ENCODE measurements at places on chromosomes 4 and X.

DNA sequence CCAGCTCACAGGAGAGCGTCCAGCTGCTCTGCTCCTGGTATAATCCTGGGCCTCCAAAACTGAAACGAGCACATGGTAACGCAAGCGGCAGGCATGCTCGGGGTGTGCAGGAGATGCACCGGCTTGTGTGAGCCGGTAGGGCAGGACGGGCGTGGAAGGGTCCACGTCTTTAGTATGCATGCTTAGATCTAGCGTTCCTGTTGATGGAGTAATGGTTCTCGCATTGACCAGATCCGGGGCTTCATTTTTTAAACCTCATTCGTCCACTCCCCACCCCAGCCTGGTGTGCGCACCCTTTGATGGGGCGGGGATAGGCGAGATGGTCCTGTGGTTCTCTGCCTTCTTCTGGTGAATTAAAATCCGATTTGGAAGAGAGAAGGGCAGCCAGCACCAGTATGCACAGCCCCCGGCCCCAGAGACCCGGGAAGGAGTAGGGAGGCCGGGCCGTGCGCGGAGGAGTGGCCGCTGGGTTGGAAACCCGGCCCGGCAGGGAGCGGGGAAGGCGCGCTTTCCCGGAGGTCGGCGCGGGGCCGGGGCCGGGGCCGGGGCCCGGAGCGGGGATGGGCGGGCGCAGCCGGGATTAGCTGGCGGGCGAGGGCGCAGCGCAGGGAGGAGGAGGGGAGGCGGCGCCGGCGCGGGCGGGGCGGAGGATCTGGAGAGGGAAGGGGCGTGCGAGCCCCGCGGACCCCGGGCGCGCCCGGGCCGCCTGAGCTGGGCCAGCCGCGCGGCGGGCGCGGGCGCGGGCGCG lies 39.9 kb downstream of the FAM149A start:
- DNase-seq: no peak

DNA sequence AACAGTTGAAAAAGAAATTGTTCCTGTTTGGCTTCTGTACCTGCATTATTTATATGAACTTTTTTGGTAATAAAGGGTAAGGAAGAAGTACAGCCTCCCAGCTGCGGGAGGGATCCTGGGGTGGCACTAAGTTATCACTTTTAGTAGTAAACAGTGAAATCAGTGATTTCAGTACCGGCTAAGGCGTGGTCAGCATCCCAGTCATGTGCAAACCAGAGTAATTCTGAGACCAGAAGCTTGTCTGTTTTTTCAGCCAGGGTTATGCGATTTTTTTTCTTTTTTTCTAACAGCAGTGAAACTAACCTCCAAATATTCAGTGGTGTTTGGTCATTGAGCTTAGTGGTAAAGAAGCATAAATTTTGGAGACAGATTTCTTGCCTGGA lies 3.3 kb downstream of the EGF start:
- DNase-seq: no peak

GRCh38 chrX:86061407-86061806 lies 14.0 kb upstream of the CHM start:
- no peak for DNase-seq

DNA sequence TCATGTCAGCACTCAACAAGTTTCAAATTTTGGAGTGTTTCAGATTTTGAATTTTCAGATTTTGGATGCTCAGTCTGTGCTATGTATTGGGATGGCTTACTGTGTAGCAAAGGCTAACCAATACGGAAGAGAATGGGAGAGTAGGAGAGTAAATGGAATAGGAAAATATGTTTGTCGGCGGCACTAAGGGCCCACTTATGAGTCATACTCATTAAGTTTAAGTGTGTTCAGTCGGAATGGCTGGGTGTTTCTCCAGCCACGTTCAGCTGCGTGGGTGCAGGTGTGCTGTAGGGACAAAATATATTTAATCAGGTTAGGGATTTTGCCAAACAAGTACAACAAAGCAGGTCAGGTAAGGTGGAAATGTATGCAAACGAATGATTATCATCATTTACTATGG lies 13.6 kb downstream of the FTHL17 start:
- no peak for DNase-seq

- no peak for DNase-seq
These were observed 415.0 kb downstream of the CFAP47 start for GRCh38 chrX:36334572-36334971.

GRCh38 chr4:27414887-27415731 lies 554.5 kb downstream of the STIM2 start:
- no peak for DNase-seq

GRCh38 chr4:108840426-108840975 lies 77.6 kb upstream of the ETNPPL start:
- no peak for DNase-seq

DNA sequence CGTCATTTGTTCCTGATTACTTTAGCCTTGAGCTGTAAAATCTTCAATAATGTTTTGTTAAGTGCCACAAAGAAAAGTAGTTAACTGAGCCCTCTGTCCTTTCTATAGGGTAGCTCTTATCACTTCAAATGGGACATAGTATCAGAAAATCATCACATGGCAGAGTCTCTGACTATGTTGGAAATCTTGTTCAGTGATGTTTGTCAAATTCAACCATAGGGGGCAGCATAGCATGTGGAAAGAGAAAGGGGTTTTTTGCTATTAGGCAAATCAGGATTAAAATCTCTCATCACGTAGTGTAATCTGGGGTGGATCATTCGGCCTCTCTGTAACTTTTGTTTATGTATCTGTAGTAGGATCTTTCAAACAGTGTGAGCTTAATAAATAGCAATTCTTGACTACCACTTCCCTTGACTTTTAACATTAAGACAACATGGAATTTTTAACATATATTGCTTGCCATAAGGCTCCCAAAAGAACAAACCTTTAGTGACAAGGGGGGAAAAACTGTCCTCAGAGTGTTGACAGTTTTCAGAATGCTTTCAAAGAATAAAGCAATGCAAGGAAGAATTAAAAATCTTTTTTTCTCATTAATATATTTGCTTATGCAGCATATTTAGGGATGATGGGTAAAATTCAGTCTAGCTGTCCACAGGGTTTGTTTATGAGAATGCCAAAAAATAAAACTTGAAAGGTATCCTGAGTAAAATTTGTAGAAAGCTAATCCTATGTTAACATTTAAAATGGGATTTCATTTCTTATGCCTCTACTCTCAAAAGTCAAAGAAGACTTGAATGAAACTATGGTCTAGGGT lies 127.2 kb downstream of the FBXW7 start:
- no peak for DNase-seq

GRCh38 chr4:22454955-22455354 lies 60.9 kb downstream of the ADGRA3 start:
- no peak for DNase-seq

- no peak for DNase-seq
These were observed 237.2 kb downstream of the FAT4 start for GRCh38 chr4:125551967-125552366.

GRCh38 chrX:123755107-123755506 lies 22.3 kb upstream of the THOC2 start:
- no peak for DNase-seq

GRCh38 chr4:125091-125771 lies 930 bp downstream of the ZNF718 start:
- DNase-seq: peak; percentile 31

GRCh38 chr4:152106781-152107321 lies 346.0 kb upstream of the GATB start:
- DNase-seq: no peak

DNA sequence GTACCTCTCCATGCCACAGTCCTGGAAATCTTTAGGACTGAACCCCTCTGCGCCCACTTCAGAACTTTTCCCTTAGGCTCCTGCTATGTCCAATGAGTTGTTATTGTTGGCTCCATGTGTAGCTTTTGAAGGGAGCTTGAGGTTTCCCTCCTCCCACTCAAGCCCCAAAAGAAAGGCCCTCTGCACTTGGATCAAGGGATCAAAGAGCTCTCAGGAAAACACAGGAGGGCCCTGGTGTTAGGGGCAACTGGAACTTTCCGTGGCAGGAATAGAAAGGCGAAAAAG lies 135.0 kb downstream of the RASL11B start:
- no peak for DNase-seq

GRCh38 chr4:147052361-147052760 lies 106.7 kb upstream of the TTC29 start:
- DNase-seq: no peak

DNA sequence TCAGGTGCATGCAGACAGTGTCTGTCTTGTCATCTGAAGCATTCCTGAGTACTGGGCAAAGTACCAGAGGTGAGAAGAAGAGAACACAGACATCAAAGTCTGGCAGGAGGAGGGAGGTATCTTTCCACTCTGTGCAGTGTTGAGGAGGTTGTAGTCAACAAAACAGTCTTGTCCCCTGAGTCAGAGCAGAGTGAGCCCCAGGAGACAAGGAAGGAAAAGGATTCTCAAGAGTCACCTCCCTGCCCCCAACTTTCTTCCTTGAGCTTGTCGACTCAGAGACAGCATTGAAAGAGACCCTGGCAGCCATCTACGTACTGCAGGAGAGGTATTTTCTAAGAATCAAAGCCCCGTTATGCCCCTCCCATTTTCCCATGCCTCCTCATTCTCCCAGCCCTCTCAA lies 4.4 kb upstream of the SRPX start:
- DNase-seq: no peak

DNA sequence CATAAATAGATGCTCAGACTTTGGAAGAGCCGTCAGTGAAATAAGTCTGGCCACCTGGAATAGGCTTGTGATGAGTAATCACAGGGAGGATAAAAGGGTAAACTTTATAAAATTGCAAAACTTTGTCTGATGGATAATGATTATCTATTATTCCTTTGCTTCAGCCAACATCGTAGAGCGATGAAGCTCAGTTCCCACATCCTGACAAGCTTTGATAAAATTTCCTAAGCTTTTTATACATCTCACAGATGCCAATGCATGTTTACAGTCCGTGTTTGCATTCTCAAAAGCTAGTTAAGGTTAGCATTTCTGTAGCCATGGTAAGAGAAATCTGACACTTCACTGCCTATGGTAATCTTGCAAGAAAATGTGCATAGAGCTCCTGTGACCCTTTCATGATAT lies 15.4 kb upstream of the UGDH start:
- no peak for DNase-seq

DNA sequence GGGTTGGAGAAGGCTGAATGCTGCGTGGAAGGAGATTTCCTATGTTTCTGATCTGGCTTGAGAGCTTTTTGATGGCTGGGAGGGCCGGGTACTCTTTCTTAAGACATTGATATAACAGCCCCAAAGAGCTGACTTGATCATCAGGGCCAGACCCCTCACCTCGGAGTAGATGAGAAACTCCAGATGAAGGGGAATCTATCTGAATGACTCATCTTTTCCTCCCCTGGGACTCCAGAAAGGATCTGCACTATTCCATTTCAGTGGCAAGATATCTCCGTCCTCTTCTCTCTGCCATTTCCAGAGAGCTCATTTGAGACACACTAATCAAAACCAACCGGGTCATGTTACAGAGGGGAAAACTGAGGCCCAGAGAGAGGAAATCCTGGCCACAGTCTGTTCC lies 92.9 kb upstream of the MSX1 start:
- DNase-seq: no peak

GRCh38 chr4:29311247-29311646 lies 1408.9 kb upstream of the PCDH7 start:
- no peak for DNase-seq

- DNase-seq: no peak
These were observed 636.5 kb upstream of the SLIT2 start for GRCh38 chr4:19615086-19615689.

DNA sequence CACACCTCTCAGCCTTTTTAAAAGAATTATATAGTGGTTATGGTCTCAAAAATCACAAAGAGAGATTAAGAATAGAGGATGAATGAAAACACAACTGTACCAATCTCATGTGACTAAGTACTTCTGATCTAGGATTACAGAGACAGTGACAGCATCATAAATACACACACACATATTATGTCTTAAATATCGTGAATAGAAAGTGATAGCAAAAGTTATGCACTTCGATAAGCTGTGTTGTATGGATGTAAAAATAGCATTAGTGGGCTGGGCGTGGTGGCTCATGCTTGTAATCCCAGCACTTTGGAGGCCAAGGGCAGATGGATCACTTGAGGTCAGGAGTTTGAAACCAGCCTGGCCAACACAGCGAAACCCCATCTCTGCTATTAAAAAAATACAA lies 25.0 kb downstream of the GYPA start:
- DNase-seq: no peak

DNA sequence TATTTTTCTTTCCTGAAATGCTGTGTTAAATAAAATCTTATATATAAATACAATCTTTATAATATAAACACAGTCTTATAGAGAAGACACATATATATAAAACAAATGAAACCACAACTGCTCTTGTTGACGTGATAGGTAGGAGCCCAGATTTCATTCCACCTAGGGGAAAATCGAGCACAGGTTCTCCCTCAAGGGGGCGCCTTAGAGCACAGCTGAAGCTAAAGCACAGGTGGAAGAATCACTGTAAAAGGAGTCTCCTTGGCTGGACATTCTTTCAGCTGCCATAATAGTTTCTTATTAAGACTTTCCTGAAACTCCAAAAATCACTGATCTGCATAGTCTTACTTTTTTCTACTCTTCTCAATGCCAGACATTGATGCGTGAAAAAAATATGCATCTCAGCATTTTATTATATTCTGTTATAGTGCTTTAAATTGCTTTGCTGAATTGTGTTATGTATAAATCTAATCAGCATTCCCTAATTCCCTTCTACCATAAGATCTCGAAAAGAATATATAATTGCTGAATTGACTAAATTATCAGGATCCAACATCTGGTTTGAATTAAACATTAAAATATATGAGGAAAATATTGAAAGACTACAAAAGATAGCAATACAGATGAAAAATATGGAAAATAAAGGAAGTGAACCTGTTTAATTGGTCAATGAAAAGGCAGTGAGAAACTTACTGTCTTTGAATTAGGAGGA lies 25.5 kb upstream of the RXFP1 start:
- peak; percentile 23 for DNase-seq

DNA sequence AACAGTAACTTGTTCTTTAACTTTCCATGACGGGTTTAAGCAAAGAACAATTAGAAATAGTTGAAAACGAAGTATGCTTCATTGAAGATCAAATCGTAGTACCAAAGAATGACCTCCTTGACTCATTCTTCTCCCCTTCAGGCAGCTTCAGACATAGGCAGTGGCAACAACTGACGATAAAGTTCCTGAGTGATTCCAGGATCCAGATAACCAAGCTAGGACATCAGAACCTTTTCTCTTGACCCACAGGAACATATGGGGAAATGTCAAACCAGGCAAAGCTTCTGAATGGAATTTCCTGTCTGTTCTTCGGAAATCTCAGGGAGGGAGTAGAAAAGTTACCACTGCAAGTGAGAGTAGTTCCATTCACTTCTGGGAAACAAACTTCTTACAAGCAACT lies 74.2 kb downstream of the HS3ST1 start:
- no peak for DNase-seq

DNA sequence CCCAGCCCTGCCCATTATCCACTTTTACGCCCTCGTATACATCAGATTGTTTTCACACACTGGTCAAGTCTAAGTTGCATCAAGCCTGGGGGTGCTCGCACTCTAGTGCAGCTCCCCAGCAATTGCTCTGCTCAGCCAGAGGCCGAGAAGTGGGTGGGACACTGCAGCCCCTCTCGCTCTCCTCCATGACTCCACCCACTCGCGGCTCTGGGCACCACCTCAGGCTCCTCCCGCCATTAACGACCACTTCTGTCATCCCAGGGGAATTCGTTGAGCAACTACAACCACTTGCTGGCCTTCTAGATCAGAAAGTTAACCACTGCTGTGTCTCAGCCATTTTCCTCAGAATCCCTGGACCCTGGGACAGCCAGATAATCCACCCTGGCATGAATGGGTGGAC lies 53.6 kb downstream of the ETNPPL start:
- DNase-seq: no peak

Measured in omental fat pad (tissue), 4 donors.